ENCODE measurements at places on chromosomes 7 and 10.

- peak; percentile 45 for DNase-seq
Observed at GRCh38 chr10:89706011-89706410, 4.6 kb downstream of the KIF20B start.

DNA sequence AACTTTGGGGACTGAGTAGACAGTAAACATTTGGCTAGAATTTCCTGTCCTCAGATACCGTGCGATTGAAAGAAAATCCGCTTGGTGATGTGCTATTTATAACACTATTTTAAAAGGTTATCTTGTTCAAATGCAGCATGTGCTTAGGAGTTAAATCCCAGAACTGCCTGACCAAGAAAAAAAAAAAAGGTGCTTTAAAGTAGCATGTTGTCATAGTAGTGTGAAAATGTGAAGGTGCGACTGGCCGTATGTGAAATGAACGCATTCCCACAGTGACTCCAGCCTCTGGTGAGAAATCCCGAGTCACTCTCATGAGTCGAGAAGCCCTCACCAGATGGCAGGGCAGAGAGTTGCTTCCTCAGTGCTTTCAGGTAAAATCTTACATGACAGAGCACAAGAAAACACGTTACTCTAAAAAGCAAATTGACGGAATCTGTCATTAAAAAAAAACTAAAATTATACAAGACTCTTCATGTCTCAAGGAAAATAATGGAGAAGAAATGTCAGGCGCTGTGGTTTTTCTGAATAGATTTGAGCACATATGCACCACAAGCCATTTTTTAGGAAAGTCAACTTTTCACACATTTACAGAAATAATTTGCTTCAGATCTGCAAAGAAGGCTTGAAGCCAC, 18.4 kb upstream of the KLF6 start:
- no peak for DNase-seq

- no peak for DNase-seq
Observed at GRCh38 chr7:102469351-102469971, 4.7 kb downstream of the LRWD1 start.

GRCh38 chr10:114288424-114289095, 49.5 kb downstream of the VWA2 start:
- DNase-seq, result no peak

- no peak for DNase-seq
Observed at GRCh38 chr7:159095979-159096411, 48.7 kb downstream of the VIPR2 start.

DNA sequence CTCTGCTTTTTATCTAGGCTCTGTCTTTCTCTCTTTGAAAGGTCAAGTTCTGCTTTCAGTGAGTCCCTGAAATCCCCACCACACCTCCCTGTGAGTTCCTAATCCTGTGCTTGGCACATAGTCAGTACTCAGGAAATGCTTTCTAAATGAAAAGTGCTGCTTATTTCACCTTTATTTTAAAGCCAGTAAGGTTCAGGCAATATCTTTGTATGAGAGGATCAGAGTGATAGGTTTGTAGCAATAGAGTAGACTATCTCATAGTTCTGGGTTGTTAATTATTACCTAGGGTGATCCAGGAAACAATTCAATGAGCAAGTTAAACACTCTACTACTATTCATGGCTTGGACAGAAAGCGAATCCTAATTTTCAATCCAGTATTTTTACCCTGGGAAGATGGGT, 7.4 kb upstream of the LAMB1 start:
- no peak for DNase-seq

Data from iris pigment epithelial cell (primary cell).